ENCODE measurements at places on chromosomes 16 and 17.

GRCh38 chr17:70863436-70864248 lies 694.3 kb downstream of the KCNJ2 start:
- DNase-seq: no peak

DNA sequence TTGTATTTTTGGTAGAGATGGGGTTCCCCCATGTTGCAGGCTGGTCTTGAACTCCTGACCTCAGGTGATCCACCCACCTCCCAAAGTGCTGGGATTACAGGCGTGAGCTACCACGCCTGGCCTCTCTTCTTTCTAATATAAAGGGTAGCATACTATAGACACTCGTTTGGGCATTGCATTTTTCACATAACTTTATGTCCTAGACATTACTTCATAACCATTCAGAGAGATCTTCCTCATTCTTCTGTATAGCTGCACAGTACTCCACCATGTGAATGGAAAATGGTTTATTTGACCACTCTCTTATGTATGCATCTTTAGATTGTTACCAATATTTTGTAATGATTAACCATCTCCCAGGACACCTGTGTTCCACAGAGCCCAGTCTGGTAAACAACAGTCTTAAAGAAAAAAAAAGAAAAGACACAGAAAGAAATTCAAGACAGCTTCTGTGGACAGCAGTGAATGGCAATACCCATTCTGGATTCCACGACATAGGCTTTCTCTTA lies 42.1 kb downstream of the TK2 start:
- DNase-seq: no peak

DNA sequence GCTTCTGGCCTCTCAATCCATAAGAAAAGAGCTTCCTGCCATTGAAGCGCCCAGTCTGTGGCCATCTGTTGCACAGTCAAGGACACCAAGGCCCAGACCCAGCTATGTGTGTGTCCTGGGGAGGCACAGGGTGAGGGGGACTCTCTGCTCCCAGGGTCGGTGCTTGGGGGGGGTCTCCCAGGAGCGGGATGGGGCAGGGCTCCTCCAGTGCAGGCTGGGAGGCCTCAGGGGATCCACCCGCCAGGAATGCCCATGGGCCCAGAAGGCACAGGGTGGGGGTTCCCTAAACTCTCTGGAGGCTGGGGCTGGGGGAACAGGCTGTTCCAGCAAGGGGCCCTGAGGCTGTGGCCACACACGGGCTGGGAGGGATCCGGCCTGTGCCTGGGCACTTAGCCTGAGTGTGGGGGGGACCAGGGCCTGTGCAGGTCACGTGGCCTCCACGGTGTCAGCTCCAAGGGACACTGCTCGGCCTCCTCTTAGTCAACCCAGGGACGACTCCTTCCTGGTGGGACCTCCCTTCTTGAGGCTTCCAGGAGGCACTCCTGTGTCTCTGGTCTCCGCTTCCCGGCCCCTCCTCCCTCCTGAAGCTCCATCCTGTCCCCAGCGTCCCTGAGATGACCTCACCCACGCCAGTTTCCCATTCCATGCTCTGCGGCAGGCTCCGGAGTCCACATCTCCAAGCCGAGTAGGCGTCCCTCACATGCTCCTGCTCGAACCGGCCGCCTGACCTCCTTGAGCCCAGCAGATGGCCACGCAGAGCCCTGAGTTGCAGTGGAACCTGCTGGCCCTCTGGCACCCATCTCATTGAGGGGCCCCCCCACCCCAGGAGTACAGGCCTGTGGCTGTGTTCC lies 23.1 kb upstream of the BAHCC1 start:
- no peak for DNase-seq

DNA sequence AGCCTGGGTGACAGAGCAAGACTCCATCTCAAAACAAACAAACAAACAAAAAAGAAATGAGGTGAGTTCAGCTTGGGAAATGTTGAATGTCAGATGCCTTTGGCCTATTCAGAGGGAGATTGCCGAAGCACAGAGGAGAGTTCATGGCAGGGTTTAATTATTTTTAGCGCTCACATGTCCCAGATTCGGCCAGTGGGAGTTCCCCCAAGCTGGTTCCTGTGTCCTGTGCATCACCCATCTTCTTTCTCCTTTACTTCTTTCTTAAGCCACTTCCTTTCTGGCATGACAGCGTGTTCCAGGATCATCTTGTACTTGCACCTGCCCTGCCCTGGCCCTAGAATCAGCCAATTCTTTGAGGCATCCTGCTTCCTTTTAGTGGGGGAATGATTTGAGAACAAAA lies 9.2 kb downstream of the MPV17L start:
- no peak for DNase-seq

- DNase-seq: no peak
These were observed 6.8 kb downstream of the SPPL2C start for GRCh38 chr17:45851464-45851863.

GRCh38 chr17:17379197-17379991 lies 76.2 kb downstream of the NT5M start:
- no peak for DNase-seq

DNA sequence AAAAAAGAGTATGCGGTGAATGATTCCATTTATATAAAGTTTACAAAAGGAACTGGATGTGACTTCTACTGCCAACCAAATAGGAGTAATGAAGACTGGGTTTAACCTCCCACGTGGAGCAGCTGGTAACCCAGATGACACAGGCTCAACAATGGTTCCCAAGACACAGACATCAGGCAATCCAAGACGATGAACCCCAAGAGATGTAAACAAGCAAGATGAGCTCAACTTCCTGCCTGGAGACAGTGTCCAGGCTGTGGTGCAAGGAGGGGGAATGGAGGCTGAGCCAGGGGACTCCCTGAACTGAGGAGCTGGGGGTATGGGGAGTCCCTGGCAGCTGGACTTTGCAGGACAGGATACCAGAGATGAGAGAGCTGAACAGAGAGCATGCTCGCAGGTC lies 104.7 kb downstream of the LITAF start:
- DNase-seq: no peak

GRCh38 chr17:72560303-72561247 lies 439.8 kb downstream of the SOX9 start:
- DNase-seq: peak; percentile 58

DNA sequence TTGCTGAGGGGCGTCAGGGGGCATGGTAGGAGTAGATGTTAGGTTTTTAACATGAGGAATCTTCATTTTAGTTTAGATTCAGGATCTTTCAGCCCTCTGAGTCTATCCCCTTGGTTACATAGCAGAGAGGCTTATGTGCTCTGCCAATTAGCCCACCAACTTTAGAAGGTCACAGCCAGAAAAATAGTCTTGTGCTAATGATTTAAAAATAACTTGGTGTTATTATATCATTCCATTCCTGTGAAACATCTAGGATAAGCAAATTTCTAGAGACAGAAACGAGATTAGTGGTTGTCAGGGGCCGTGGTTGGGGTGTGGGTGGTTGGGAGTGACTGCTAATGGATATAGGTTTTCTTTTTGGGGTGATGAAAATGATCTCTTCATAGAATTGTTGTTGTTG lies 183.7 kb downstream of the SNX29 start:
- no peak for DNase-seq

GRCh38 chr16:29961479-29962343 lies at the start of gene TMEM219:
Gene TMEM219 (plus strand): TSS chr16:29962079. CDS start chr16:29963144, 1,065 bp downstream.
- peak; percentile 71 for DNase-seq

- no peak for DNase-seq
These were observed 12.7 kb upstream of the N4BP1 start for GRCh38 chr16:48622456-48623303.

GRCh38 chr16:5328546-5328945 lies 231.0 kb upstream of the EEF2KMT start:
- no peak for DNase-seq

GRCh38 chr17:52147872-52148271 lies 10.6 kb downstream of the CA10 start:
- DNase-seq: no peak

DNA sequence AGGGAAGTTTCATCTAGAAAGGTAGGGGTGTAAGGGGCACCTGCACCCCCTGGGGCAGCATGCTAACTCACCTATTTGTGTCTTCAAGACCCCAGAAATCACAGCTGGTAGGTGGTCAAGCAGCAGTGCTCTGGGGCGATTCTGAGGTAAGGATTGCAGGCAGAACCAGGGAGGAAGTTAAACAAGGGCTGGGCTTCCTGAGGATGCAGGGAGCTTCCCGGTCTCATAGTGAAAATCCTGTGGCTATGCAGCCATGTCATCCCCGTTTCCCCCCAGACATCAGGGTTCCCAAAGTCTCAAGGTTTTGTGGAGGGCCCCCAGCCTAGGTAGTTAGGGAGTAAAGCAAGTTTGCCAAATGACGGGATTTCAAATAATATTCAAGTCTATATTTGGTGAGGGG lies 78.5 kb downstream of the C16orf78 start:
- no peak for DNase-seq

DNA sequence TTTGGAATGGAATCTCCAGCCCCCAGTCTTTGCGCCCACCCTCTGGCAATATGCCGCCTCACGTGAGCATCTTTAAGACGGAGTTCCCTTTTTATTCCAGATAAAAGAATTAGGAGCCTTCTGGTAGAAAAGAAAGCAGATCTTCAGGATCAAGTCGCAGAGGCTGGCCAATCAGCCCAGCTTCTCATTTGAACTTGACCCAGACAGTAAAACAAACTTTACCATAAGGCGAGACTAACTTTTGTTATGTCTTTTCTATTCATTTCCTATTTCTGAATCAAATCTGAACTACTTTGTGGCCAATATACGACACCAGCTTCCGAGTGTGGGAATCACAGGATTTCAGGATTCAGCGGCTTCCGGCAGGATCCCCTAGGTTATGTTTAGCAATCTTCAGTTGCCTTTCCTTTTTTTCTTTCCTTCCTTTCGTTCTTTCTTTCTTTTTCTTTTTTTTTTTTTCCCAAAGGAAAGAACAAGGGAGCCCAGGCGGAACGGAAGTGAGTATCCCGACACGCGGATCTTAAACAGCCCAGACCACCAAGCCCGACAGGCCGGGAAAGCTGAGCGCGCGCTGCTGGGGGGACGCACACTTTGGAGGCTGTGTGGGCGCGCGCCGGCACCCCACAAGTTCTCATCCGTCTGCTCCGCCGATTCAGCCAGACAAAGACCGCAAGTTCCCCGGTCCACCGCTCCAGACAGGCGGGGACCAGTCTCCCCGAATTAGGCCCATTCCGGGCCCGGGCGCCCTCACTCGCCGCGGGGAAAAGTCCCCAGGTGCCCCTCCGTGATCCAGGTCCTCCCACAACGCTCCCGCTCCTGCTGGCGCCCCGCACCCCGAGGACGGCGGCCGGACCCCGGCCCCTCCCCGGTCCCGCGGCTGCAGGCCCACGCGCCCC lies 633 bp downstream of the TBC1D16 start:
- DNase-seq: no peak

DNA sequence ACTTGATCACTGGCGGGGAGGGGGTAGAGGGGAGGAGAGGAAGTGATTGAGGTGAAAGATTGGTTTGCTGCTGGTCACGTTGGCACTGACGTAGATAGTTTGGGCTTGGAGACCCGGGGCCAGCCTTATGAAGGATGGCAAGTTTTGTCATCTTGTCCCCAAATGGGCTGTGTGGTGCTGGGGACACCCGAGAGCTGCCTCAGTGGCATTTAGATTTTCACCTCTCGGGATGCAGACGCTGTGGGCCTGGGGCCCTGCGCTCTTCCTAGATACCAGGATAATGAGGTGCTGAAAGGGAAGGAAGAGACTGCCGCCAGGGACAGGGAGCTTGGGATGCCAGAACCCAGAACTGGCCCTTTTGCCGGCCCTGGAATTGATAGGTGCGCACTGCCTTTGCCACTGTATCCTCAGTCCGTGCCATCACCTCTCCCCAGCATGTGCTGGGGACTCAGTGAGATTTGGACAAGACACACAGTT lies 1.4 kb upstream of the SOCS3 start:
- DNase-seq: no peak

GRCh38 chr16:17511340-17511739 lies 40.6 kb upstream of the XYLT1 start:
- no peak for DNase-seq

DNA sequence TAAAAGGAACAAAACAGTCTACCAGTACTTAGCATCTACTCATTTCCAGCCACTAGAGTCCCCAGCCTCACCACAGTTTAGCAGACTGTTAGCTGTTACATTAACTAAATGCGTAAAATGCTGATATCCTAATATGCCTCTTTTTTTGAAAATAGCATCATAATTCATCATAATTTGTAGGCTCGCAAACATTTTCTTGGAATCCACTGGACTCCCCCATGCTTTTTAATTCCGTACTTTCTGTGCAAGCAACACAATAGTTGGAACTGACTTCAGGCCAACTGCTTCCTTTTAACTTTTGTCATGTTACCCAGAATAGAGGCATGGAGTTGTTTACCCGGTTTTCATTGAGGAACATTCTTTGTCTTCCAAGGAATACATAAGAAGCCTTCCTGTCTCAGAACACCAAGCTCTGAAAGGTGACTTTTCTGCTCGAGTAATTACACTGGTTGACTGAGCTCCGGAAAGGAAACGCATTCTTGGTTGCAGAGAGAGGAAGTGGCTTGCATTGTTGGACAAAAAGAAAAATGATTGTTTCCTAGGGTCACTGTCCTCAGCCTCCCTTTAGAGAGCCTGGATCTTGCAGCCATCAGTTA lies 30.9 kb upstream of the SEC14L1 start:
- no peak for DNase-seq

- no peak for DNase-seq
These were observed 9.2 kb upstream of the ACSF3 start for GRCh38 chr16:89084411-89084810.

DNA sequence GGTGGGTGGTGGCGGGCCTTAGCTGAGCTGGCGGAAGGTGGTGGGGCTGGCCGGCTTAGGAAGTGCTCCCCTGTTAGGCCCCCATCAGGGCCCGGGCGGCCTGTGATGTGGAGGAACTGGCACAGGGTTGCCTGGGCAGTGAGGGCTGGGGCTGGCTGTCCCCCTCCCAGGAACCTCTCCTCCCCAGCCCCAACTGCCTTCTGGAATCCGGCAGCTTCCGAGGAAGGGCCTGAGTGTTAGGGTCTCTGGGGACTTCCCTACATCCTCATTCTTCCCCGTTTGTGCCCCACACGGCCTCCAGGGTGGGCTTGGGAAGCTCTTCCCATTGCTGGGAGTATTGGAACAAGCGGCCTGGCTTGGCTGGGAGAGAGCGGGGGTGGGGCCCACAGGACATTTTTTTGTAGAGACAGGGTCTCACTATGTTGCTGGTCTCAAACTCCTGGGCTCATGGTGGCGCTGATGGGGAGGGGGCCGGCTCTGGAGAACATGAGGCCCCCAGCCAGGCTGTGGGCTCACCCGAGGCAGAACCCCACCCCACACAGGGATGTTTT lies 89.9 kb upstream of the CIBAR2 start:
- DNase-seq: no peak

DNA sequence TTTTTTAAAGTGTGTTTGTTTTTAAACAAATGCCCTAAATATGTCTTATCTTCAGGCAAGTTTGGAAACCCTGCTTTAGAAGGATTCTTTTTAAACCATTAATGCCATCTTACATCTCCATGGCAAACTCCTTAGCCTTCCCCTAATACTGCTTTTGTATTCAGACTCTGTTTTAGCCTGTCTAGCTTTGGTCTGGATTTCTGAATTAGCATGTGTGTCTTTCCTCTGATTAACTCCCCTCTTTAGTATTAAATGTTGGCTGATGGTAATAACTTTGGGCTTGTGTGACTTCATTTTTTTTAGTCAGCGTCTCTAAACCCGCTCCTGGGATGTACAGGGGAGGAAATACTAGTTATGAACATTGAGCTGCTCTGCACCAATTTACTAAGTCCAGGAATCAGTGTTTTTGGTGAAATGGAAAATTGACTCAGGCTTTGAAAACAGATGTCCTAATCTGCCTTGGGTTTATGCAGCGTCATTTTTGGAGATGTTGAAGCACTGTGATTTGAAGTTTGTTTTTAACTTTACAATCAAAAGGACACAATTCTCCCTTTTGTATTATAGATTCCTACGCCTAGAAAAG lies 22.2 kb downstream of the WIPF2 start:
- no peak for DNase-seq
